ENCODE measurements at places on chromosomes 11 and 22.
A peak's percentile ranks its signal among the peaks of the same experiment; 100 is the strongest.

DNA sequence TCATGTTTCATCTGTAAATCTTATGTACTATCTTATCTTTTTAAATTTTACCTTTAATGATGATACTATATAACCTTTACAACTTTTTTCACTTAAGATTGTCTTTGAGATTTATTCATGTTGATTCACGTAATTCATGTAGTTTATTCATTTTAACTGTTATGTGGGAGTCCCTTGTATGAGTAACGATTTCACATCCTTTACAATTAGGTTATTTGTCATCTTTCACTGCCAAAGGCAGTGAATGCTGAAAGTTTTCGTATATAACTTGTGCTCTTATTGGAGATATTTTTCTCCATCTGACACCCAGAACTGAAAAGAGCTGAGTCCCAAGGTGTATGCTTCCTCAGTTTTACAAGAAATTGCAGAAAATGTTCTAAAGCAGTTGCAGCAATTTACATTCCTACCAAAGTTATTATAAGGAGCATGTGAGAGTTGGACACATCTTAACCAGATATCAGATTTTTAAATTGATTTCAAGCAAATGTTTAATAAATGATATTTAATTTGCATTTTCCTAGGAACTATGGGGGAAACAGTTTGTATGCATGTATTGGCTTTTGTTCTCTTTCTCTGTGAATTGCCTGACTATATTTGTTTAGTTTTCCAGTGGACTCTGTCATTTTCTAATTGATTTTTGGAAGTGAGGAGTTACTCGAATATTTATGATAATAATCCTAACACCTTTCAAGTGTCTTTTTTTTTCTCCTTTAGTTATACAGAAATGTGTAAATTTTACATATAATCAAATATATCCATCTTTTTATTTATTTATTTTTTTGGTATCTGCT lies 6.4 kb downstream of the ARL14EP start:
- no peak overlapping the region for H3K4me3 ChIP-seq
- H3K36me3 ChIP-seq, result peaks cover 42% of the 10 kb centered on the region
- no peaks in the 10 kb centered on the region for H3K27me3 ChIP-seq
- H3K4me1 ChIP-seq, result peaks cover 59% of the 10 kb centered on the region
- DNase-seq, result no peak

DNA sequence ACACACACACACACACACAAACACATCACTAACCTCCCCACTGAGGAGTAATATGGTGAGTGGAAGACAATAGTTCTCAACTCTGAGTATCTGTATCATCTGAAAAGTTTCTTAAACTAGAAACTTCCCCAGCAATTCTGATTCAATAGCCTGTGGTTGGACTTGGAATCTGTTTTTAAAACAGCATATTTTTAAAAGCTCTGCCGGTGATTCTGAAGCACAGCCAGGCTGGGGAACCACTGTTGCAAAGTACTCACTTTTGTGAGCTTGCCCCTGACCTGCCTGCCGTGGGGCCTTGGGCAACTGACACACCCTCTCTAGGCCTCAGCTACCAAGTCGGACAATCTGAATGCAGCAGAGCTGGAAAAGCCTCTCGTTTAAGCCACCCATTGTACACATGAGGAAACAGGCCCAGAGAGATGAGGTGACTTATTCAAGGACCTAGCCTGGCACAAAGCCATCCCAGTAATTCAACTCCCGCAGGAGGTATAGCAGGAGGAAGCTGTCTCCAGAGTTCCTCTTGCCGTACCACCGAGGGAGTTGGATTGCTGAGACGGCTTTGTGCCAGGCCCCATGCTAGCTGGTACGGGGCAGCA lies 8.9 kb downstream of the SLC15A3 start:
- no peaks in the 10 kb centered on the region for H3K27me3 ChIP-seq
- peaks cover 5% of the 10 kb centered on the region for H3K4me1 ChIP-seq
- DNase-seq, result no peak
- H3K4me3 ChIP-seq, result no peak overlapping the region
- no peak overlapping the region for H3K27ac ChIP-seq

DNA sequence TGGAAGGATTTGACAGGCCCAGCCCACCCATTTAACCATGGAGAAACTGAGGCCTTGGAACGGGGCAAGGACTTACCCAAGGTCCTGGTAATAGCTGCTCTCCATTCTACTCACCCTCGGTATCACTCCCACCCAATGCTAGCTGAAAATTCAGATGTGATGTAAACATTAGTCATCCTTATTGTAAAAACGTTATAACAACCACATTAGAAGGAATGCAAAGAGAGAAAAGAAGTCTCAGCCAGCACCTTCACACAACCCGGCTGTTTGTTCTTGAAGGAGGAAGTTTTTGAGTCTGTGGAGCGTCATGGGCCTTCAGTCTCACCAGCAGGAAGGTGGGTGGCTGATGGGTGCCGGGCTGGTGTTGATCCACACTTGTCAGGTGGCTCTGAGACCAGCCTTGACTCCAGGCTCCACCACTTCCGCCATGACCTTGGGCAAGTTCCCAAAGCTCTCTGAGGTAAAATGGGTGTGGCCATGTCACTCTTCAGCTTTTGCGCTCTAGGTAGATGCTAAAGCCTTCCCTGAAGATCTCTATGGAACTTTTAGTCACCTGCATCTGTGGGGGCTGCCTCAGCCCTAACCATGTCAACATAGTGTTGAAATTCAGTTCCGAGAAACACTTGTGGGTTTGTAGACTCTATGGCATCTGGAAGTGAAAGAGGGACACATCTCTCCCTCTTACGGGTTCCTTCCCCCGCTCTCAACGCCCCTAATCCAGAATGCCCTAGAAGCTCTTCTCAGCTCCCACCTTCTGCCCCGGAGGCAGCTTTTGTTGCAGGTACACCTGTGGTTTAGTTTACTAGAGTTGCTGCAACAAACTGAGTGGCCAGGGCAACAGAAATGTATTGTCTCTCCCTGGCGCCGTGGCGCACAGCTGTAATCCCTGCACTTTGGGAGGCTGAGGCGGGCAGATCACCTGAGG lies 14.8 kb downstream of the CD6 start:
- peak overlapping the region; percentile 96 for H3K27ac ChIP-seq
- no peaks in the 10 kb centered on the region for H3K27me3 ChIP-seq
- H3K4me3 ChIP-seq, result peak overlapping the region; percentile 87

GRCh38 chr22:49827271-49827852 lies 311 bp downstream of the BRD1 start:
- peaks cover 22% of the 10 kb centered on the region for H3K36me3 ChIP-seq
- no peaks in the 10 kb centered on the region for H3K27me3 ChIP-seq
- DNase-seq, result no peak
- H3K27ac ChIP-seq, result no peak overlapping the region

- no peak for DNase-seq
- H3K4me1 ChIP-seq, result peaks cover 3% of the 10 kb centered on the region
- no peaks in the 10 kb centered on the region for H3K36me3 ChIP-seq
- no peak overlapping the region for H3K4me3 ChIP-seq
Measured at GRCh38 chr11:40287916-40288803, 1171.3 kb downstream of the LRRC4C start.

DNA sequence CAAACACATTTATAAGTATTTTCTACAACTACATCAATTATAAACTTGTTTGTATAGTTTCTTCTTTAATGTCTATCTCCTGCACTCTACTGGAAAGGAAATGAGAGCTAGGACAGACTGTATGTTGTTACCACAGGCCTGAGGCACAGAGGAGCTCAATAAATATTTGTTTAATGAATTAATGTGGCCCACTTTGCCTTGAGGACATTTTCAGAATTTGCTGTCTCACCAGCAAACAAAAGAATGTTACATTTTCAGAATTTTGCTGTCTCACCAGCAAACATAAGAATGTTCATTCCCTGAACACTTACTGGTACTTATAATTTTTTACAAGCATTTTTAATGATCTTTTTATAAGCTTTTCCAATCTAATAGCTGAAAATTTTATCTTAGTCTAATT lies 41.9 kb upstream of the WNT7B start:
- H3K27me3 ChIP-seq, result no peaks in the 10 kb centered on the region
- no peak for DNase-seq
- H3K4me3 ChIP-seq, result no peak overlapping the region
- H3K4me1 ChIP-seq, result no peaks in the 10 kb centered on the region
- no peaks in the 10 kb centered on the region for H3K36me3 ChIP-seq

GRCh38 chr22:43860831-43861230 lies 1.5 kb downstream of the SULT4A1 start:
- H3K36me3 ChIP-seq, result no peaks in the 10 kb centered on the region
- no peak overlapping the region for H3K27ac ChIP-seq

DNA sequence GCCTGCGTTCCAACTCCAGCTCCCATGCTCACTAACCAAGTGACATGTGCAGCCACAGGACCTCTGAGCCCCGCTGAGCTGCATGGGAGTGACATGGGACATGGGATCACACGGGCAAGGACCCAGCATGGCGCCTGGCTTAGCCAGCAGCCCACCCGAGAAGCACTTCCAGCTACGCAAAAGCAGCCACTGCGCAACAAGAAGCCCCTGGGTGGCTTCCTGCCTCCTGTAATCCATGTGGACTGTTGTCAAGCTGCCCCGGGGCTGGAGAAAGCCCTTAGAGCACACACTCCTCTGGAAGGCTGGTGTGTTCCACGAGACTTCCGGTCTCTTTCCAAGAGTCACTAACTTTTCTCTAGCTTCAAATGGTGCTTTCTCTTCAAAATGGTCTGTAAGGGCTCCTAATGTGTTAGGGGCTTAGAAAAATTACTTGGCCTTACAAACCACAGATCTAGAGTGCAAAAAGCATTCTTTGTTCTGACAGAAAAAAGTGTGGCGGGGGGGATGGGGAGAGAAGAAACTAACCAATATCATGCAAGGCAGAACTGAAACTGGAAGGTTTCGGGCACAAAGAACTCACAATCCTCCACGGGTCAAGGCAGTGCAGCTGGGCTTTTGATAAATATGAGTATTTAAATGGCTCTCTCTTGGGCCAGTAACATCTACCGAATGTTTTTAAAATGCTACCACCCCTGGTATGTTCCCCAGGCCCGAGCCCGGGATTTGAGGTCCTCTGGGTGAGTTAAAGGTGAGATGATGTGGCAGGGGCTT lies 5.5 kb downstream of the C11orf24 start:
- no peak overlapping the region for H3K4me3 ChIP-seq
- no peaks in the 10 kb centered on the region for H3K27me3 ChIP-seq
- H3K36me3 ChIP-seq, result peaks cover 26% of the 10 kb centered on the region
- H3K4me1 ChIP-seq, result peaks cover 21% of the 10 kb centered on the region

DNA sequence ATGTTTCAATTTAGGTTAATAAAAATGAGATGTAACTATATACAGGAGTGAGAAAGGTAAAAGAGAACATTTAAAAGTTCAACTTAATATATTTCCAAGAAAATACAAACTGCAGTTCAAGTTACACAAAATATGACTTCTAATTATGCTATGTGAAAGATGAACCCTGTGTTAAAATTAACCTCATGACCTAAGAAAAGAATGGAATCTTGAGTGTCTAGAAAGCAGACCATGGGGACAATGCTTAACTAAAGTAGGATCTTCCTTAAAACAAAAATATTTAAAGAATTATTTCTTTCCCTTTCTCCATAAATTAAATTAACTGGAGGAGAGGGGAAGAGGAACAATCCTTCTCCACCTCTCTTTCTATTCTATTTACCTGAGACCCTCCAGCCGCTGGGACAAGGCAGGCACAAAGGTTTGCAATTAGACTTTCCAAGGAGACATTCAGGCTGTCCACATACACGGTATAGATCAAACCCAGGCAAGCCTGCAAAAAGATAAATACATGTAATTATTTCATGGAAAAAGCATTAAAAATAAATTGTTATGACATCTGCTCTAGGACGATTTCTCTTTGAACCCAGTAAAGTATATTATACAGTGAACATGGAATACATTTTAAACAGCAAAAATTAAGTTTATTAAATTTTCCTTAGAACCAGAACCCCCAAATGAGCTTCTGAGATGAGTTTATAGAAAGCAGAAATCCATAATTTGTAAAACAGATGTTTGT lies 264.5 kb downstream of the SBF2 start:
- no peak for DNase-seq
- no peaks in the 10 kb centered on the region for H3K4me1 ChIP-seq
- H3K4me3 ChIP-seq, result no peak overlapping the region
- no peaks in the 10 kb centered on the region for H3K27me3 ChIP-seq
- H3K27ac ChIP-seq, result no peak overlapping the region

- no peaks in the 10 kb centered on the region for H3K36me3 ChIP-seq
- DNase-seq, result no peak
- H3K27ac ChIP-seq, result no peak within 1 kb of the TSS
- peaks cover 59% of the 10 kb centered on the region for H3K27me3 ChIP-seq
- no peaks in the 10 kb centered on the region for H3K4me1 ChIP-seq
- H3K4me3 ChIP-seq, result no peak within 1 kb of the TSS
Measured at GRCh38 chr22:26169315-26170111, at the start of gene SEZ6L. TSS of gene SEZ6L (plus strand) at chr22:26169462. CDS start at chr22:26169670, 208 bp downstream.

- H3K27ac ChIP-seq, result no peak overlapping the region
- no peaks in the 10 kb centered on the region for H3K4me1 ChIP-seq
- H3K36me3 ChIP-seq, result no peaks in the 10 kb centered on the region
Measured at GRCh38 chr11:18754308-18754707, 28.3 kb upstream of the IGSF22 start.

DNA sequence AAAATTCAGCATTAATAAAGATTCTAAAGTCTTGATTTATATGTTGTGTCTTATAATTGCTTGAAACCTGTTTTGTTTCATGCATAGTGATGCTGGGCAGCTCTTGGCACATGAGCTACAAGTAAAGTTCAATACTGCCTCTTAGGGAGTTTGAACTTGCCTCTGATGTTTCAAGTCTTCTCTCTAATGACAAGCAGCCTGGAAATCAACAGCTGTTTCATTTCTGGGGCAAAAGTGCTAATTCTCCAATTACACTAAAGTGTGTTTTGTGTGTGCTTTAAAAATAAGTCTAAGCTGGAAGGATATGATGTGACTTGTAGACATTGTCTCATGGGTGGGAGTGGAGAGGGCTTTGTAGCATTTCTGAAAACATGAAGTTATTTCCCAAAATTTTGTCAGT lies 23.7 kb upstream of the SESN3 start:
- no peak for DNase-seq
- no peak overlapping the region for H3K4me3 ChIP-seq
- H3K4me1 ChIP-seq, result peaks cover 46% of the 10 kb centered on the region
- H3K36me3 ChIP-seq, result no peaks in the 10 kb centered on the region
- H3K27ac ChIP-seq, result peak overlapping the region; percentile 59

- DNase-seq, result no peak
- no peaks in the 10 kb centered on the region for H3K4me1 ChIP-seq
- peaks cover 2% of the 10 kb centered on the region for H3K36me3 ChIP-seq
- no peaks in the 10 kb centered on the region for H3K27me3 ChIP-seq
- no peak overlapping the region for H3K27ac ChIP-seq
Measured at GRCh38 chr11:468493-468892, 18.4 kb downstream of the PTDSS2 start.

DNA sequence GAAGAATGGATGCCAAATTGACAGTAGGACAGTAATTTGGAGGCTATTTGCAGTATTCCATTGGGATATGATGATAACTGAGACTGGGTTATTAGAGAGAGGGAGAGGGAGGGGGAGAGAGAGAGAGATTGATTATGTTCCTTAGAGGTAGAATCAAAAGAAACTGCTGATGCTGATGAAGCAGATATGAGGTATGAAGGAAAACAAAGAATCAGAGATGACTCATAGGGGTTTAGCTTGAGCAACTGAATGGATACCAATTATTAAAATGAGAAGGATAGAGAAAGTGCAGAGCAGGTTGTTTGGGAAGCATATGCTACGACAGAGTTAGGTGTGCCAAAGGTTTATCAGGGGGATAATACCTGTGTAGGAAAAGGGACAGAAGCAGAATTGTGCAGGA lies 12.8 kb upstream of the NUCB2 start:
- no peak overlapping the region for H3K27ac ChIP-seq
- no peak for DNase-seq
- no peak overlapping the region for H3K4me3 ChIP-seq

All from activated CD4-positive, alpha-beta T cell treated with anti-CD3 and anti-CD28 coated beads for 36 hours (primary cell).